ENCODE measurements at places on chromosomes 16 and 17.

GRCh38 chr17:77848257-77848656 lies 110.2 kb upstream of the TNRC6C start:
- no peak for DNase-seq

DNA sequence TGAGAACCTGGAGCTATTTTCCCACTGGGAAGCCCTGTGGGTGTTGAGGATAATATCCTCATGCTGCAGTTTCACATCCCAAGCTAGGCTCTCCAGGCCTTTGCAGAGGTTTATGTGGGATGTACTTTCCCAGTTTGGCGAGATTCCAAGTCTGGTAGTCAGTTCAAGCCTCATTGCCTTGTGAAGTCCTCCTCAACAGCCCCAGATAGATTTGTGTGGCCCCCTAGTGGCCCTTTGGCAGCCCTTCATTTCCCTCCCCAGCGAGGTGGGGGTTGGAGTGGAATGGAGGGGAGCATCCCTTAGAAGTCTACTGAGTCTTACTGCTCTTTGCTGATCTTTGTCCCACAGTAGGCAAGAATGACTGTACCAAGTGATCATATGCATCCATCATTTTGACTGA lies 137.9 kb downstream of the CDH11 start:
- DNase-seq, result no peak

DNA sequence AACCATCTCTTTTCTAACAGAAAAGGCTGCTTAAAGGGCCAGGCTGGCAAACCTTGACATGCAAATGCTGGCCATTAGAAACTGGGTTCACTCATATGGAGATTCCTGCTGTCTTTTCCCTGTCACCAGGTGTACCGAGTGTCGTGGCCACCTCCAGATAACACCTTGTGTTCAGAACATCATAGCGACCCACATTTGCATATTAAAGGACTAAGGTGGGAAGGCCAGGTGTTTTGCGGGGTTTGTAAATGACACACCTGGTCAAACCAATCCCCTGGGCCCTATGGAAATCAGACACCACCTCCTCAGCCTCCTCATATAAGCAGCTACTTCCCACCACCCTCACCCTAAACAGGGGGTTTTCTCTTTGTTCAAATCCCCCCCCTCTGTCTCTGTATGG lies 2.5 kb upstream of the AIPL1 start:
- DNase-seq, result no peak

DNA sequence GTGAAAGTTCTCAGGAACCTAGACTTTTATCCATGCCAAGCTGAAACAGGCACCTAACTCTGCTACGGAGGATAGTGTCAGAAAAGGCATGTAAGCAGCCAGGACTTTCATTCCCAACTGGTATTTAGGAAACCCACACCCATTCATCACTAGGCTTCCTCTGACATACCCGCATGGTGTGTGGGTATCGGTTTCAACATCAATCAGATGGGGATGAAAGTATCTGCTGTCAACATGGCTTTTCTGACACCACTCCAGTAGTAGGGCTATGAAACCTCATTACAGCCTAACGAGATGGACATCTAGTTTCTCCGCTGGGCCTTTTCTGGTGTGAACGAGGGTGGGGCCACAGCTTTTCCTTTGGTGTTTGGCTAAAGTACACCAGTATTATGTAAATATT lies 1178.3 kb downstream of the CDH11 start:
- DNase-seq, result no peak

- DNase-seq, result no peak
Measured at GRCh38 chr16:54939029-54939346, 8.3 kb downstream of the IRX5 start.

- no peak for DNase-seq
Measured at GRCh38 chr16:62969711-62970318, 933.6 kb upstream of the CDH8 start.

DNA sequence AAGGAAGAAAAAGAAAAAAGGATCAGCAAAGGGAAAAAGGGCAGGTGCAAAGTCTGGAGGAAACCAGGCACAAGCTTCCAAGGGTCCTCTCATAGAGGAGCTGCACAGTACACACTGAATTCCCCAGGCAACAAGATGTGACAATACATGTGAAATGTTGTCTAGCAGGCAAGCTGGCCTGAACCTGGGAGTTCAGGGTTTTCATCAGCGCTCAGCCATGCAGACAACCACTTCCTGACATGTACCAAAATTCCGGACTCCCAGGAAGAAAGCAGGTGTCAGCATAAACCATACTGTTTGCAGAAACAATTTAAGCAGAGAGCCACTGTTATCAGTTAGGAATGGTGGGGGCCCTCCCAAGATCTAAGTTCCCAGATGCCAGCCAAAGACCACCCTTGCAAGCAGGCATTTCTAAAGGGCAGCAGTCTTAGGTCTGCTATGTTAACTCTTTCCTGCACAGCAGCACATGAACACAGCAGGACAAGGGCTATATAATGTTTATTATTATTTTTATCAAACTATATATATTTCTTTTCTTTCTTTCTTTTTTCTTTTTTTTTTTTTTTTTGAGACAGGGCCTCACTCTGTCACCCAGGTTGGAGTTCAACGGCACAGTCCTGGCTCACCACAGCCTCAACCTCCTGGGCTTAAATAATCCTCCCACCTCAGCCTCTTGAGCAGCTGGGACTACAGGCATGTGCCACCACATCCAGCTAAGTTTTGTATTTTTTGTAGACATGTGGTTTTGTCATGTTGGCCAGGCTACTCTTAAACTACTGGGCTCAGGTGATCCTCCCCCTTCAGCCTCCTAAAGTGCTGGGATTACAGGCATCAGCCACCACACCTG lies 10.1 kb downstream of the TK2 start:
- no peak for DNase-seq

- DNase-seq, result no peak
Measured at GRCh38 chr17:71522383-71522782, 598.4 kb upstream of the SOX9 start.

DNA sequence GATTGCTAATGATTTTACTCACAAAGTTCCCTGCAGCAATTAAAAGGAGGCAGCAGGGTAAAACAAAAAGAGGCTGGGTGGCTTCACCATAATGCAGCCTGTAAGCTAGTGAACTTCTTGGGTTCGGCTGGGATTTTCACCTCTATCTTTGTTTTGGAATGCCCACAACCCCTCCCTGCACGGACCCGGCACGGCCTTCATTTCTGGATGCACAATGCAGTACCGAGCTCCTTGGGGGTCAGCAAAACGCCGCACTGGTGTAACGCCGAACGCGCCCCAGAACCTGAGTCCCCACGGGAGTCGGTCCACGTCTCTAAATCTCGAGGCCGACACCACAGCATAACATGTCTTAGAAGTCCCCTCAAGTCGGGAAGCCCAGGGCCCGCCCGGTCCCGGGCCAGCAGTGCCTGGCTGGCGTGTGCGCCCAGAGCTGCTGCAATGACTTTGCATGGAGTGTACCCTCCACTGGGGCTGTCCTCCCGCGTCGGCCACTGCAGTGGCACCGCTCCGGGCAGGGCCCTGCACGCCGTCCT lies 759 bp downstream of the UBE2O start:
- DNase-seq, result no peak
